Hippocampal formation (tissue), 2 donors: ENCODE measurements at places on chromosomes 1 and 21.

GRCh38 chr1:87034351-87034750 lies 119.9 kb downstream of the HS2ST1 start:
- no peak for DNase-seq

DNA sequence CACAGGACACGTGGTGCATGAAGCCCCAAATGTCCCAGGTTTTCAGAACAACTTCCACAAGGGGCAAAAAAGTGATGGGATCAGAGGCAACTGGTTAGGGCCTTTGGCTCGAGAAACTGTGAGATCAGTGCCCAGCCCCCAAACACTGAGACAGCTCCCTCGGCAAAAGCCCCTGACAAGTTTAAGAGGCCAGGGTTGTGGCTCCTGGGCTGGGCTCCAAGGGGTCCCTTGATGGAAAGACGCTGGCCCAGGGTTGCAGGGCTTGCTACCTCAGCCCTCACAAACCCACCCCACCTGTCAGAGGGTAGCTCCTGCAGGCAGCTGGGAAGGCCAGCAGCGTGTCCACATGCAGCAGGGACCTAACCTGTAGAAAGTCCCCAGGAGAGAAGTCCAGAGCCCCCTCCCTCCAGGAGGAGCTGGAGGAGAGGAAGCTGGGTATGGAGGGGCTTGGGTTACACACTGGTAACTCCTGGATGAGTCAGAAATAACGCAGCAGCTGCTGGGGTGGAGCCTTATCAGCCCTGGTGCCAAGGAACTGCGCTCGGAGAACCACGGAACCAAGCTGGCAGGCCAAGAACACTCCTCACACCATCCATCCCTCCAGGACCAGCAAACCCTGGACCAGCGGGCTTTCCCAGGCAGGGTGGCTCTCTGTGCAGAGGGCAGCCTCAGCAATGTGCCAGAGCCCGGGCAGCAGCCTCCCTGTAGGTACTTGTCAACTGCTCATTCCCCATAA lies 37.5 kb downstream of the CTNNBIP1 start:
- DNase-seq = no peak

DNA sequence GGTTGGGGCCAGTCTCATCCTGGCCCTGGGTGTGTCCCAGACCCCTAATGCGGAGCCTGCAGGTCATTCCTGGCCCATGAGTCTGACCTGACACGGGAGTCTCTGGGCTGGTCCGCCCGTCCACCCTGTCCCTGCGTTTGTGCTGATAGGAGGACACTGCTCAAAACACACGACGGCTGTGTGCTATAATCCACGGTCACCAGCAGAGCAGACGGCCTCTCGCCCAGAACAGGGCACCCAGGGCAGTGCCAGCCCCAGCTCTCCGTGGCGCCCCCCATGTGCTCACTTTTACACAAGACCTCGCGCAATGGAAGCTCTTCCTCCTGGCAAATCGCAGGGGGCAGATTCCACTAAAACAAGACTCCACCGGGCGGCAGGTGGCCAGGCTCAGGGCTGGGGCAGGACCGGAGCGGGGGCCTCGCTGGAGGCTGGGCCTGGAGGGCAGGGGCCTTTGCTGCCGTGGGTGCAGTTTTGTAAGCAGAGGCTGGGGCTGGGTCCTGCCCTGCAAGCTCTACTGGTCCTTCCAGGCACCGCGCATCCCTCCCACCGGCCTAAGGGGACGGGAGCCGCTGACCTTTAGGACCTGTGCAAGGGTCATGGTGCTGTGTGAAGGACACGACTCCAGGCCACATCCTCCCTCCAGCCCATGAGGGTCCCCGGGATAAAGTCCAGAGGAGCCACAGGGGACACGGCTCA lies 10.6 kb upstream of the SLC19A1 start:
- no peak for DNase-seq

DNA sequence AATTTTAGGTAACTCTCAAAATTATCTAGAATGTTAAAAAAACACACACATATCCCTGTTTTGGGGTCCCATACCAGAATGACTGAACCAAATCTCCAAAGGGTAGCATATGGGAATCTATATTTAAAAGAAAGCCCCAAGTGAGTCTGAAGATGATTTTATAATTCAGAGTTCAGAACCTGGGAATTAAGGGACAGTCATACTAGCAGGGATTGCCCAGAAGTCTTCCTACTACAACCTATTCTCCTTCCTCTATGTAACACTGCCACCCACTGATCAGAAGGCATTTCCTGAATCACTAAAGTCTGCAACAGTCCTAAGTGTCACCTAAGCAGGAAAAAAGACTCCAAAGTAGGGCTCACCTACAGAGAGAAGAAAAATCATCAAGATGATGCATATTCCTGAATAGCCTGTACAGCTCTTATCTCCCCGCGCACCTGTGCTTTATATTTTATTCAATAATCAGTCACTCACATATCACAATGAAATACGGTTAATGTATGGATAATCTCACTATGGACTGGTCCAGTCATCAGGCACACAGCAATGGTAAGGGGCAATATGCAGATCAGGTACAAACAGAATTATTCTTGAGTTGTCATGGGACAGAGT lies 4.9 kb downstream of the RGS1 start:
- no peak for DNase-seq

DNA sequence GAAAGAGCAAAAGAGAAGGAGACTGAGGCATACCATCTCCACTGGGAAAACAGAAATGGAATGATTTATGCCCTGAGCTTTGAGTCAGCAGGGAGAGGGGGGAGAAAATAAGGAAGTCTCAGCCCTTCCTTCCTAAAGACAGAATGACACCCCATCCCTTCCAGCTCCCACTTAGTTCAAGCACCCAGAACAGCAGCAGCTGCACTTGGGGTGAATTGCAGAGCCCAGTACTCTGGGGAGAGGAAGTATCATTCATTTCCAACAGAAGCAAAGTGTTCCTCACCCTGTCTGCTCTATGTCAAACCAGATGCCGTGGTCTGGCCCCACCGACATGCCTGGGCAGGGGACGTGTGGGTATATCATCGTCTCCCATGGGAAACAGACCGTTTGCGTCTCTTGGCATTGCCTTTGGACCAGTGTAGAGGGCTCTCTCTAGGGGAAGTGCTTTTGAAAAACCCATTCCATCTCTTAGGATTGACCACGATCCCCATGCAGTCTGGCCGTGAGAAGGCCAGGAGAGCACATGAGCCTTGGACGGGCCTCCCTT lies 1.1 kb upstream of the KCNJ15 start:
- DNase-seq = no peak

GRCh38 chr1:5691795-5692509 lies 300.3 kb downstream of the NPHP4 start:
- no peak for DNase-seq

DNA sequence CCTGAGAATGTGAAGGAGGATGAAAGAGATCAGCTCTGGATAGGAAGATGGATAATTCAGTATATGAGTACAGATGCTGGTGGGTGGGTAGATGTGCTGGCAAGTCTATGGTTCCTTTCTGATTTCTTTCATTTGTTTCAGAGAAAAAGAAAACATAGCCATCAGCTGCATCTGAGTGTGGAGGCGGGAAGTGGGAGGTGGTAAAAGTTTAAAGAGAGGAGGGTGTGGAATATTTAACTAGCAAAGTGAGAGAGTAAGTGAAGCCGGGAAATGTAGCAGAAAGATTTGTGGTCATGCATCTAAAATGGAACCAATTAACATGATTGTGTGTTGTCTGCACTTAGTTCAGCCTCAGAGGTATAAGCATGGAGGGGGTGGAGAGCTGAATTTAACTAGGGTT lies 16.4 kb downstream of the RPE65 start:
- DNase-seq = no peak

DNA sequence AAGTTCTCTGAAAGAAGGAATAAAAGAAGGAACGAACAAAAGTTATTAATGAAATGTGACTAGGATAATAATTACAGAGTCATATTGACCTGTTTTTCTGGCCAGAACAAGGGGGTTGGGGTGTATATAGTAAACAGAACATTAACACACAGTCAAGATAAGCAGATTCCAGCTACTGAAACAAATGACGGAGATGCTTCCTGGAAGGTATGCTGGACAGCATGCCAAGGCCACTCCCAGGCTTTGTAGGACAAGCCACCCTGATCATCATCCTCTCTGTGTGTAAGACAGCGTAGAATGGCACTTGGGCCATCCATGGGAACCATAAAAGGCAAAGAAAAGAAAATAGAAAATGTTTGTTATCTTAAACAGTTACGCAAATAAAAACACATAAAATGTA lies 120.7 kb downstream of the TGFBR3 start:
- DNase-seq = no peak

DNA sequence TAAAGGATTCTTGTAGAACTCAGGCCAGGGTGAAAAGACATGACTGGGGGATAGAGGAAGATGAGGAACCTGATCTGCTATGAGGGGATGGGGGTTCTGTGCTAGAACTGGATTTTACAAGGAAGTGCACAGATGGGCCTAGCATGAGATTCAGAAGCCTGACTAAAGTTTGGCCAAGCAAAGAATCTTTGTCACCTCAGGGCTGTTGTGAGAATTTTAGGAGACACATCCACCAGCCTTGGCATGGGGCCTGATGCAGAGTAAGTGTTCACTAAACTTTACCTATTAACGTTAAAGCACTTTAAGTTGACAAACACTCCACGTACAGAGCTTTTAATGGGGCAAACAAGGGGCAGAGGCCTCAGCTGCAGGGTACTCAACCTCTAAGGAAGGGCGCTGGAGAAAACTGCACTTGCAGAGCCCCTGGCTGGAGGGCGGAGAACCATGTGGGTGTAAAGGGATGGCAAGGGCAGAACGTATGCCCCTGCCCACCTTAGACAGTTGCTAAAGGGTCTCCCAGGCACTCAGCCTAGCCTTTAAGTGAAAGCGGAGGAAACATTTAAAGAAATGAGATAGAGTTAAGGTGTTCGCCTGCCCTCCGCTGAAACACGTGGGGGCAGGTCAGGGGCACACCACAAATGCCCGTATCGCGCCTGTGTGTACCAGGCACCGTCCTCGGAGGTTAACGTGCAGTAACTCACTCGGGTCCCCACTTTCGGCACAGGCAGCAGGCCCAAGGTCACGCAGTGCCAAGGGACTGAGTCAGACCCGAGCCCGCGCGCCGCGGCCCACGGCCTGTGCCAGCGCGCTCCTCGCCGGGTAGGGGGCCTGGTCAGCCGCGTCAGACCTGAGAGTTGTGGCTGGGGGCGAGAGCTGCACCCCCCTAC lies 990 bp upstream of the MRPS6 start:
- DNase-seq = no peak

- DNase-seq = no peak
Measured at GRCh38 chr21:44285138-44285992, at the start of gene AIRE. AIRE (plus strand) TSS chr21:44285876; CDS start chr21:44286007, 131 bp downstream.

DNA sequence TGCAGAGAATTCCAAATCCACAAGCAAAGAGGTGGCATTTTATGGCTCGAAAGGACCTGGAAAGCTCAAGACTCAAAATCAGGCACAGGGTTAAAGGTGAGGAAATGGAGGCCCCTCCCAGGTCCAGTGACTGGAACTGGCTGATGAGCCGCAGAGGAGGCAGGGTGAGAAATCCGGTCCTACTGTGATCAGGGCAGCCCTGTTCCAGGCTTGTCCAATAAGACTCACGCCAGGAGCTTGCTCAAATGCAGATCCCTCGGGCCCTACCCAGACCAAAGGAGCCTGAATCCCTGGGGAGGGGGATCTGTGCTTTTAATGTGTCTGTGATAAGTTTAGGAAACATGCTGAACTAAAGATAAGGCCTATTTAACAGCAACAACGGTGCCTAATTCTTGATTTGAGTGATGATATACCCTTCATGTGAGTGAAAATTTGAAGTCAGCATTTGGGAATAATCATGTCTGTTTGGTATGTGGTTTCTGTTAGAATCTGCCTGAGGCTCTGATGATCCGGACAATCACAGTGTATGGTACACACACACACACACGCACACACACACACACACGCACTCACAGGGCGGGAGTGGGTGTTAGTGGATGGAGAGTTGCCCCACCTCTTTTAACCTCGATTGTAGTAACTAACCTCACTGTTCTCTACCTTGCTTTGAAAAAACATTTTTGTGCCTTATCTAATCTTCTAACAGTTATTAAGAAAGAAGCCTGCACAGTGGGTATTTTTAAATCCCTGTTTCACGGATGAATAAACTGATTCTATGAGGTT lies 54.1 kb upstream of the LYST start:
- no peak for DNase-seq

GRCh38 chr21:16418642-16419041 lies 688.9 kb downstream of the USP25 start:
- DNase-seq = no peak

DNA sequence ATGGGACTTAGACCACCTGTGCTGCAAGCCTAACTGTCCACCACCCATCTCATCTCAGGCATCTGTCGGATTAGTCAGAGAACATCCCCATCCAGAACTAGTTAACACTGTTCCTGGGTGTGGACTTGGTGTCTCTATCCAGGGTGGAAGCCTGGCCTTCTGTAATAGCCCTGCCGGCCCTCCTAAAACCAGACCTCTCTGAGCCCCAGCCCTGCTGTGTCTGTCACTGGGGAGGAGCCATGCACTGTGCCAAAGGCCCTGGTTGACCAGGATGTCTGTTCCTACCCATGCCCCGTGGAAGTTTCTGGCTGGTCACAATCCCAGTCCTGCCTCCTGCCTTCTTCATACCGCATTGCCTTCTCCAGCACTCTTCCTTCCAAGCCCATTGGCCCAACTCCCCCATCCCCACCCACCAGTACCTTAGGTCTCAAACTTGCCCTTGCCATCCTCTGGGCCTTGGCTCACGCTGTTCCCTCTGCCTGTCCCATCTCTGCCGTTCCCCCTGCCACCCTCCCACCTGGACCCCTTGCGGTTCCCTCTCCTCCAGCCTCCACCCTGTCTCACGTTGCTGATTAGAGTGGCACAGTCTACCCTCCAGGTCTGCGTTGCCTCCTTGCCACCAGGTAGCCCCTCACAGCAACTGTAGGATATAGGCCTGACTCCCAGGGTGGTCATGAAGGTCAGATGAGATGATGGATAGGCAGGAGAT lies 105.6 kb downstream of the EPHB2 start:
- DNase-seq = no peak

GRCh38 chr21:46627726-46628125 lies 7.7 kb upstream of the PRMT2 start:
- no peak for DNase-seq

- DNase-seq = no peak
Measured at GRCh38 chr1:66256629-66257572, 277.1 kb upstream of the SGIP1 start.
